ENCODE measurements at places on chromosomes 1 and 21.

DNA sequence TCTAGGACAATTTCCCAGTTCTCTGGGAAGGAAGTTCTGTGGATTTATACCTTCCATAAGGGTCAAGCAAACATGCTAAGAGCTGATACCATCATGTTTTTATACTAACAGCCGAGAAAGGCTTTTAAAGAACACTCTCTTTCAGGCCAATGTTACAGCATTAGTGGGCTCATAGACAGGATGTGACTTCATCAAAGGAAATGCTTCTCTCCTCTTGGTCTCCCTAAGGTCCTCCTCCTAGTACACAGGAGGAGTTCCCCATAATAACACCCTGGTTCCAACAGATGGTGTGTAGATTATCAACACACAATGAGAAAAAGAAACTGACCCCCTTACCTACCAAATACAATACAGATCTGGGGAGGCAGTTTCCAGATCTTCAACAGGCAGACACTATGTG, 26.7 kb upstream of the GLIS1 start:
- no peak for DNase-seq

DNA sequence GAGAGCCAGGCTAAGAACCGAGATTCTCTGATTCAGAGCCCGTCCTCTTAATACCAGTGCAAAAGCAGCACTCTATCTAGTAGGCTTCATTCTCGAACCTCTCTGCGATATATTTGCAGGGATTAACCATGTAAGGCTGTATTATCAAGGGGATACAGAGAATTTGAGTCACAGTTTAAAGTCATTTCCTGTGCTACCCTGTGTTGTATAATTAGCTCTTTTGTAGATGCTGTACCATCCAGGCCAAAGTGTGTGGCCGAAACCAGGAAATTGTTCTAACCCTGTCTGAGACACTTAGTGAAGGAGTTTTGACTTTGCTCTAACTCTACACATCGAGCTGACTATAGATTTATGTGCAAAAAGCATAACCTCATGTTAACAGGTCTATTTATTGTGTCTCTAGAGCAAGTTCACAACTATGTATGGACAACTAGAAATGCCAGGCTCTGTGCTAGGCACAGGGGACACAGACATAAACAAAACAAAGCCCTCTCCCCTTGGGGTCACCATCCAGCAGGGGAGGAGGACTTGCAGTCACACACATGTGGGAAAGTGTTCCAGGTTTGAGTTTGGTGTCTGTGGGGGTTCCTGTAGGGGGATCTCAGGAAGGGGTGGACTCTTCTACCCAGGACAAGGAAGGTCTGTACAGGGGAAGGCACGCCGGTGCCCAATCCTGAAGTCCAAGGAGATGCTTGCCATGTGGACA, 182.2 kb downstream of the DHRS3 start:
- DNase-seq: no peak

DNA sequence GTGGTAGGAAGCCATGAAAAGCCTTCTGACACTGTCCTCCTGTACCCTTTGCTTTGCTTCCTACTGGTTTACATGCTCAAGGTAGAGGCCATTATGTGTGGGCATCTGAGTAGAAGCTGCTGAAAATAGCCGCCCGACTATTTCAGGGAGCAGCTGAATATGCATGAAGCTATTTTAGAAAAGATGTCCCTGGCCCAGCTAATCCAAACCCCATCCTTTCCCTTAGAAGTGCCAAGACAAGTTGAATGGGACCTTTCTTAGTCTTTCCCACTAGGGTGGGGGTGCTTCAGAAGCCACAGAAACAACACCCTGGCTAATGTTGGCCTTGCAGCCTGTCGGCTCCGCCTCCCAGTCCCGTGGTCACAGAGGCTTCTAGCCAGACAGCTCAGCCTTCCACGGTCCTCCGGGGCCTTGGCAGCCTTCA, 205.1 kb upstream of the EDN2 start:
- DNase-seq: no peak

- DNase-seq: no peak
Measured at GRCh38 chr1:109218516-109218915, 4.8 kb downstream of the SARS1 start.

- peak; percentile 0 for DNase-seq
Measured at GRCh38 chr1:5670590-5671350, 321.5 kb downstream of the NPHP4 start.

DNA sequence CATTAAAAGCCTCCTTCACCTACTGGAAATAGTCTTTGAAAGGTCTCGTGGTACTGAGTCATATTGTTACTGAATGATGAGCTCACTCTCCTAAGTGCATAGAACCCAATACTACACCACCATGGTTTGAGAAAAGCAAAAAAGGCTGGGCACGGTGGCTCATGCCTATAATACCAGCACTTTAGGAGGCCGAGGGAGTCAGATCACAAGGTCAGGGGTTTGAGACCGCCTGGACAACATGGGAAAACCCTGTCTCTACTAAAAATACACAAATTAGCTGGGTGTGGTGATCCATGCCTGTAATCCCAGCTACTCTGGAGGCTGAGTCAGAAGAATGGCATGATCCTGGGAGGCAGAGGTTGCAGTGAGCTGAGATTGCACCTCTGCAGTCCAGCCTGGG, 3.3 kb upstream of the HNRNPCL1 start:
- DNase-seq: no peak

- DNase-seq: no peak
Measured at GRCh38 chr1:47184090-47184821, 5.6 kb downstream of the PDZK1IP1 start.

GRCh38 chr1:5939271-5940170, 52.7 kb downstream of the NPHP4 start:
- DNase-seq: no peak

- DNase-seq: no peak
Measured at GRCh38 chr1:65756616-65757015, 36.1 kb upstream of the PDE4B start.

- DNase-seq: no peak
Measured at GRCh38 chr1:113567427-113567826, 177.1 kb downstream of the MAGI3 start.

- peak; percentile 74 for DNase-seq
Measured at GRCh38 chr1:27350663-27351540, 9.1 kb downstream of the SYTL1 start.

GRCh38 chr1:200323856-200324400, 85.9 kb downstream of the ZNF281 start:
- no peak for DNase-seq

GRCh38 chr1:47895279-47896125, 101.7 kb downstream of the TRABD2B start:
- no peak for DNase-seq

- no peak for DNase-seq
Measured at GRCh38 chr1:163063143-163063542, 6.0 kb upstream of the RGS4 start.

DNA sequence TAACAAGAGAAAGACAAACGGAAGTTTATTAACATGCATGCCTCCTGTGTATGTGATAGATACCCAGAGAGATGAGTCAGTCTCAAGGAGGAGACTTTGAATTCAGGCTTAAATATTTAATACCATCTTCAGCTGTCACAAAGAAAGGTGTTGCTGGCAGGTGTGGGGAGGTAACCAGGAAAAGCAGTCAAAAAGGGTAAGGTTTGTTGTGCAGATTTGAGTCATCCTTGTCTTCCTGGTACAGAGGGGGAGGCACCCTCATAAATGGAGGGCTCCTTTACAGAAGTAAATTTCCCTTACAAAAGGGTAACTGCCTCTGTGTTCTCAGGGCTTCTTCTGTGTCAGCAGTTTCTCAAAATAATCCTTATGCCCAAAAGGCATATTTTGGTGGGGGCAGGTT, 75.2 kb upstream of the B3GALT5 start:
- no peak for DNase-seq

All from retina (tissue), 1 donor.